Smooth muscle cell of the brain vasculature (primary cell): ENCODE measurements at places on chromosomes 6 and 20.

DNA sequence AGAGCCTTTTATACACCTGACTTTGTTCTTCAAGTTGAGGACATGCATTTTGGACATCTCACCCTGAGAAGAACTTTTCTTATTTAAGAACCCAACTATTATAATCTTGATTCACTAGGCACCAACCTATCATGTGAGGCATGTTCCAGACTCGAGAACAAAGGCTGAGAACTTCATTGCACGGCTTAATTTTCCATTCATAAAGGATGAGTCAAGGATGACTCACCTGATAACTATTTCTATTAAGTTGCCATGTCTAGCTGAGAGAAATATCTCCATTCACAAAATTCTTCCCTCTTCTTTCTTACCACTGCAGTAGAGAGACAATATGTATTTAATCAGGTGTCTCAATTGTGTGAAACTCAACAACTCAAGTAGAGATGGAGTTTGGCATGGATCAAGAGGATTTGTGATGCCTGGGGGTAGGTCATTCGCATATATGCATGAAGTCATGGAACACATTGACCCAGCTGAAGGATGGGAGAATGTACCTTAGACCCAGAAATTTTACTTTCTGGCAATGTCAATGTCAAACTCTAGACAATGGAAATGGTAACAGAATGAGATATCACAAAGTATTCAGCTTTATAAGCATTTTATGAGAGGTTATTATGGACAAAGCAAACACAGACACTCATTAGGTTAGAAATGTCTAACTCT is 208.7 kb upstream of the PRND start:
- DNase-seq = peak; percentile 60

DNA sequence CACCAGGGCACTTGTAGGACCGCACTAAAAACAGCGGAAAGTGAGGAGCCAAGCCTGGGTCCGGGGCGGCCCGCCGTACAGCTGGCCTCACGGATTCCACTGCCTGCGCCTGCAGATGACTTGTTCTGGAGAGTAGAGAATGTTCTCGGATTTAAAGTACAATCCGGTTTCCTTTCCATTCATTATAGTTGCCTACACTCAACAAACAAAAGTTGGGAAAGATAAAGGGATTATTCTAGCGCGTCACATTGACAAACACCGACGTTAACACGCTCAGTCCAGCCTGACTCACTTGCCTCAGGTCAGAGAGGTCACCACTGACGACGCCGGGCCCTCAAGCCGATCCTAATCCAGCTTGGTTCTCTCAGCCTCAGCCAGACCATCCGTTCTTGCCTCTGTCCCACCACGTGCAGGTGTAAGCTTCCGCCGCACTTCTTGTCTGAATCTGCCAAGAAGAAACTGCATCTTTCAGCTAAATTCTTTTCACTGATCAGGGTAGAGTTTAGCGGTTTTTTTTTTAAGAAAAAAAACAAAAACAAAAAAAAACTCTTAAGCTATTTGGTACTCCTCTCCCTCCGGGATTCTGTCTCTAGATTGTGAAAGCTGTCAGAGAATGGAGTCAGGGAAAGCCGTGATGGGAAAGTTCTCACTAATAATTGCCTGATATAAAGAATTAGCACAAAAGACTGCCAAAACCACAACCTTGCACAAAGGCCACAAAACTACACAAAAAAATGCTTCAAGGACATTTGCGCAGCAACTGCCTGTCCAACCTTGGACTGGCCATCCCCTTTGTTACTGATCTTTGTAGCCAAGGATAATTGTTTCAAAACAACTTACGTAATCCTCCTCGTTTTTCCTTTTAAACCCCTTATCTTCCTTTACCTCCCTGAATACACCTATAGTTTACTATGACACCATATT is 1.1 kb upstream of the PHF10 start:
- DNase-seq = no peak

- DNase-seq = no peak
Observed at GRCh38 chr6:12118607-12119006, 106.5 kb downstream of the HIVEP1 start.

GRCh38 chr20:53935344-53936084 is 134.9 kb downstream of the BCAS1 start:
- DNase-seq = no peak

DNA sequence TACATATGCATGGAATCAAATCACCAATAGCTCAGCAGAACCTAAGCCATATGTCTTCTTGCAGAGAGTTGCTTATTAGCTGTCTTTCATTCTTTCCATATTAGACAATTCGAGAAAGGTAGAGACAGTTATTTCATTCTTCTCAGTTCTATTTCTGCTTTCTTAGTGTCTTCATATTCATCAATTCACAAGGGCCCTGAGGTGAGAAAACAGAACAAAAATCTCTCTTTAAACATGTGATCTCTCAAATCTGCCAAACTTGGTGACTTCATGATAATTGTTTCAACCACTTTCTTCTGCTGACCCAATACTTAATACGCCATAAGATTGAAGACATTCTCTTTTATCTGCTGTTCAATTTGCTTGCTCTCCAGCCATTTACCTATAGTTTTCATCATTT is 229.7 kb upstream of the MARCKS start:
- DNase-seq = no peak

DNA sequence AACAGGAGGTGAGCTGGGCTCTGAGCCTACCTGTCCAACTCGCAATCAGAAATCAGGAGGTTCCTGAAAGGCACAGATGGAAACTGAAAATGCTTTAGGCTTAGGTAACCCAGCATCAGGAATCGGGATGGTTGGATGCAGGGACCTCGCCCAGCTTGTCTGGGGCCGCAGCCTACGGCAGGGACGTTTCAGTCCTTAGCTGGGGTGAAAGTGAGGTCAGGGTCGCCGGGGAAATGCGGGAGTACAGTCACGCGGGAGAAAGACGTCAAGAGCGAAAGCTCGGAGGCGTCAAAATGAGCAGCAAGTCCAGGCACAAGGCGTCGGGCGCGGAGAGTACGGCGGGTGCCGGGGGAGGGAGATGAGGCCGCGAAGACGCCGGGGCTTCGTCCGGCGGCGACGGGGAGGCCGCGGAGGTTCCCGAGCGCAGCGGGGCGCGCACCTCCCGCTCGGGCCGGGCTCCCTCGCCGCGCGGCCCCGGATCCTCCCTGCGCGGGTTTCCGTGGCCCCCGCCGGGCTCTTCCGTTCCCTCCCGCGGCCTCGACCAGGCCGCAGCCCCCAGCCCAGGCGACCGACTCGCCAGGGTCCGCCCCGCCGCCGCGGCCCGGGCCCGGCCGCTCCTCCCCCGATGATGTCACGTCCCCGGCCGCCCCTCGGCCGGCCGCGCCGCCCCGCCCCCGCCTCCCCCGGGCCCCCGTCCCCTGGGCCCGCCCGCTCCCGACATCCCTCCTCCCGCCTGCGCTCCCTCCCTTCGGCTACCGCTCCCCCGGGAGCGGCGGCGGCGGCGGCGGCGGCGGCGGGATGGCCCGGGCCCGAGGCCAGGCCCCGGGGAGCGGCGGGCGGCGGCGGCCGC is at the start of gene EBF4:
EBF4 (plus strand) TSS at position 745 of the 850 bp plus-strand sequence. CDS start 866 bp downstream, outside the sequence.
- DNase-seq = no peak

- no peak for DNase-seq
Observed at GRCh38 chr6:15876406-15876805, 213.6 kb upstream of the DTNBP1 start.

DNA sequence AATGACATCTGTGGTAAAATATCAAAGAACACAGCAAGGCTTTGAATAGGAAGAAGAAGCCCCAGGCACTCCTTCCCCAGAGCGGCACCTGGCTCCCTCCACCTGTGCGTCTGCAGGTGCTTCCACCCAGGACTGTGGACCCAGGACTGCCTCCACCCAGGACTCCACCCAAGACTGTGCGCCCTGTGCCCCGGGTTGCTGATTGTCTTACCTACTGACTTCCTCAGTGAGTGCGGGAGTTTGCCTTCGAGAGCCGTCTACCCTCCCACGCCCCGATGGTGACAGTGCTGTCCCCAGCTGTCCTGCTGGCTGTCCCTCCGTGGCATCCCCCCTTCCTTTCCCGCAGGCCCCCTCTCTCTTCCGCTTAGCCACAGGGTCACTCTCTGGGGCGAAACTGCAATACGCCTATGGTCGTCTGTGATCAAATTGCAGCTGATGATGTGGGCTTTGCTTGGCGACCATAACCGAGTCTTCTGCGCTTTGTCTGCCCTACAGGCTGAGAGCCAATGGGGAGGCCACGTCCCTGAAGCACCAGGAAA is 52.1 kb downstream of the IRF4 start:
- no peak for DNase-seq

GRCh38 chr6:104462811-104463599 is 396.7 kb downstream of the HACE1 start:
- DNase-seq = no peak

GRCh38 chr6:139522511-139523220 is 148.2 kb upstream of the CITED2 start:
- no peak for DNase-seq

DNA sequence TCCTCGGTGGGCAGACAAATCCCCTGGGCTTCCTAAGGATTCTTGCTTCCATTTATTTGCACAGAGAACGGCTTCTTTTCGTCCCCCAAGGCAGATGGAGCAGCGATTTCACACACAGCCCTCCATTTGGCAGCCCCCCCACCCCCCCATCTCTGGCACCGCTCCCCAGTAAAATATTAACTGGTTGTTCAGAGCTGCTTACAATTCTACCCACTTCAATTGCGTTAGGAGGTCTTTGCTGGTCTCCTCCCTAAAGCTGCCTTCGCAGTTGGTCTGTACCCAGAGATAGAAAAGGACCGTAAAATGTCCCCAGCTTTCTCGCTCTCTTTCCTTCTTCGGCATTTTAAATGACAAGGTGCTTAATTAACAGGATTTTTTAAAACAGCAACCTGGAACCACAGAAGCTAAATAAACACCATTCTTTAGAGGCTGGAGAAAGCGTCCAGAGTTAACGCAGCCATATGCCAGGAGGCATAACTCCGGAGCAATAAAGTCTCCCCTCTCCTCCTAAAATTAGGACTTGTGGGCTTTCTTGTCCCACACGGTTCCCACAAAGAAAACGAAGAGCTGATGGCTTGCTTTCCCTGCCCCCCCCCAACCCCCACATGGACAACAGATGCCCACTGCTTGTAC is 1.7 kb upstream of the ZMYND8 start:
- DNase-seq = no peak

- no peak for DNase-seq
Observed at GRCh38 chr6:36032261-36032660, 4.7 kb downstream of the MAPK14 start.

- DNase-seq = no peak
Observed at GRCh38 chr6:90098627-90099026, 198.0 kb downstream of the BACH2 start.

- no peak for DNase-seq
Observed at GRCh38 chr6:42368181-42368580, 83.5 kb downstream of the TRERF1 start.

DNA sequence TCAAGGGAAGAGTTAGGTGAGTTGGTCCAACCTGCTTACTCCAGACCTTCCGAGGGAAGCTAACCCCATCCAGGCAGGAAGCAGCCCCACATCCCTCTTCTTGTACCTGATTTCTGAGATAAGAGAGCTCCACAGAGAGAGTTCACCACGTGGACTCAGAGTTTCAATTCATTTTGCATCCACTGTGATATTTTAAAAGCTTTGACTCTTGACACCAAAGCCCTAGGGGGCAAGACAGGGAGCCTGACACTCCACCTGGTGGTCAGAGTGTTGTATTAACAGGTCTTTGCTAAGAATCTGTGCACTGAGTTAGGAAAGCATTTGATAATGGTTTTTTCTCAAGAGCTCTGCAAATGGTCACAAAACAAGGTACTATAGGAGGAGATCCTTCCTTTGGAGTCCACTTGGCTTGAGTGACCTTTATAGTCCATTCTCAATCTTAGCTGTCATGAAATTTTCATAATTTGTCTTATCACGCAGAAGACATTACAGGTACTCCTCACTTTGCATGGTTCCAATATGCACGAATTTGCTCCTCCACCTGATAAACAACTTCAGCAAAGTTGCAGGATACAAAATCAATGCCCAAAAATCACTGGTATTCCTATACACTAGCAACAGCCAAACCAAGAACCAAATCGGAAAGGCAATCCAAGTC is 56.2 kb upstream of the RIPOR2 start:
- no peak for DNase-seq

DNA sequence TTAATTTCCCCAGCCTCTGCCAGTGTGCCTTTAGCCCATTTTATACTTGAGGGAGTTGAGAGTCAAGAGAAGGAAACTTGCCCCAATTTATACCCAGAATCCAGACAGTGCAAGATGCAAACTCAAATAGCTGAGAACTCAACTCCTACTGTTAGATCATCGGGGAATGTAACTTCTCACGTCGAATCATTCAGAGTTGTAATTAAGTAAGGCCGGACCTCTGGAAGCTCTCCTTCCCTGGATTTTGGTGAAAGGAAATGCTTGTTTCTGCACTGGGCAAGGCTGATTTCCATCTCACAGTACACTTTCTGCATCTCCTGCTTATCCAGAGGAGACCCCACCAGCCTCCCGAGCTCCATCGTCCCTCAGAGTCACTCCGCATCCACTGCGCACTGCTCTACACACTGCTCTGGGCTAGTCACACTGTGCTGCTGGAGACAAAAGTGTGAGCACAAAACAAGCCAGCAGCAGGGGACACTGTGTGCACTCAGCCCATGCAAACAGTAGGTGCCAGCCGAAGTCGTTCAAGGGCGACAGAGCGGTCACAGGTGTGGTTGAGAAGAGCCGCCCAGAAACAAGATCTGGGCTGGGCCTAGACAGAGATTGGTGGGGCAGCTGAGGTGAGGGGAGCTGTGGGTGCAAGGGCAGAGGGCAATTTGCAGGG is 150.4 kb upstream of the QKI start:
- DNase-seq = no peak

DNA sequence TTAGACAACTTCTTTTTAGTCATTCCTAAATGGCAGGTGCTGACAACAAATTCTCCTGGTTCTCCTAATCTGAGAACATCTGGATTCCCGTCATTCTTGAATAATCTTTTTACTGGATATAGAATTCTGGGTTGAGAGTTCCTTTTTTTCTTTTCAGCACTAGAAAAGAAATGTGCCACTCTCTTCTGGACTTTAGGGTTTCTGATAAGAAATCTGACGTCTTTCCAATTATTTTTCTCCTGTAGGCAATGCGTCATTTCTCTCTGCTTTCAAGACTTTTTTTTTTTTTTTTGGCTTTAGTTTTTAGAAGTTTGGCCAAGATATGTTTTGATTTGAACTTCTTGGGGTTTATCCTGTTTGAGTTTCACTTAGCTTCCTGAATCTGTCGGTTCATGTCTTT is 66.1 kb upstream of the RNF24 start:
- no peak for DNase-seq

- DNase-seq = no peak
Observed at GRCh38 chr6:148701375-148701774, 45.5 kb upstream of the UST start.

- no peak for DNase-seq
Observed at GRCh38 chr6:142331601-142332000, 29.8 kb downstream of the ADGRG6 start.

- no peak for DNase-seq
Observed at GRCh38 chr6:165469483-165469882, 160.1 kb upstream of the C6orf118 start.

- no peak for DNase-seq
Observed at GRCh38 chr6:138287144-138287955, 69.1 kb upstream of the PBOV1 start.

GRCh38 chr20:41375846-41376245 is 9.2 kb upstream of the EMILIN3 start:
- no peak for DNase-seq
